Stimulated activated CD4-positive, alpha-beta T cell treated with anti-CD3 and anti-CD28 coated beads, Interleukin-1b, Interleukin-23, amount 100 ng/mL, for 1 hour (primary cell): ENCODE measurements at places on chromosomes 3 and 15.

GRCh38 chr15:23467110-23467600, 20.1 kb upstream of the GOLGA6L2 start:
- no peak for DNase-seq

GRCh38 chr3:12420393-12420792, 63.9 kb upstream of the TSEN2 start:
- no peak for DNase-seq

DNA sequence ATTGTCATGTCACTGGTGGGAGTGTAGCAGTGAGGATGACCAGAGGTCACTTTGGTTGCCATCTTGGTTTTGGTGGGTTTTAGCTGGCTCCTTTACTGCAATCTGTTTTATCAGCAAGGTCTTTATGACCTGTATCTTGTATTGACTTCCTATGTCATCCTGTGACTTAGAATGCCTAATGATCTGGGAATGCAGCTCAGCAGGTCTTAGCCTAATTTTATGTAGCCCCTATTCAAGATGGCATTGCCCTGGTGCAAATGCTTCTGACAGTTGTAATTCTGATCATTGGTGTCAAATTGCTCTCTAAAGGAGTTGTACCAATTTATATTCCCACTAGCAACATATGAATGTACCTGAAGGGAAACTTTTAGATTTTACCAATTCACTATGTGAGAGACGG, 74.4 kb downstream of the STRIT1 start:
- no peak for DNase-seq

DNA sequence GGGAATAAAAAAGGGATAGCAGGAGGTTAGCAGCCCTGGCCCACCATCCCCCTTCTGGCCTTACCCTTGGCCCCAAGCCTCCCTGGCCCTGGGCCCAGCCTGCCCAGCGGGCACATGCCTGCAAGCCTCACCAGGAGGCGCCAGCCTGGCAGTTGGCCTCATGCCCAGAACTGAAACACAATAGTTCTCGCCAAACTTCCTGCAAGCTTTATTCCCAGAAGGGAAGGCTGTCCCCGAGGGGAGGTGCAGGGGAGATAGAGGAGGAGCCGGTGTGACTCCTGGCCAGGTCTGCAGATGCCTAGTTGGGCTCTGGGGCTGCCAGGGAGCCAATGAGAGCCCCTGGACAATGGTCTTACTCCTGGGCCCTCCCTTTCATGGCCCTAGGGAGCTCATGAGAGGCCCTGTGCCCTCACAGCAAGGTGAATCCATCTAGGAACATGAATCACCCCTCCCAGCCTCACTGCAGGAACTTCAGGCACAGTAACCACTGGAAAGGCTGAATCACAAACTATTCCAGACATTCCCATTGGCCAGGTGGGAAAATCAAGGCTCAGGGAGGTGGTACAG, 4.0 kb downstream of the CCDC33 start:
- DNase-seq: no peak

DNA sequence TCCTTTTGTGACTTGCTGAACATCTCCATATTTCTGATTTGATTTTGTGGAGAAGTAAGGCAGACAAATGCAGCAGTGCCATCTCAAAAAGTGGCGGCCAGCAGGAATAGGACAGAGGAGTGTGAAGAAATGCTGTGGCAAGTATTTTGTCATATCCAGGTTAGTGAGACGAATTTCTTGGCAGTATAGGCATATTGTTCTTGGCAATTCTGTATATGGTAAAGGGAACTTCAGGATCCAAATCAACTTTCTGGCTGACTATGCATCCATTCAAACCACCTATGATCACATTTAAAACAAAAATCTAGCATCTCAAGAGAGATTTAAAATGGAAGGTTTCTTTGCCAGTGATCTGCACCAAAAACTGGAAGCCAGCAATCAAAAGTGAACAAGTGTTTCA, 228.0 kb downstream of the DTWD1 start:
- no peak for DNase-seq

DNA sequence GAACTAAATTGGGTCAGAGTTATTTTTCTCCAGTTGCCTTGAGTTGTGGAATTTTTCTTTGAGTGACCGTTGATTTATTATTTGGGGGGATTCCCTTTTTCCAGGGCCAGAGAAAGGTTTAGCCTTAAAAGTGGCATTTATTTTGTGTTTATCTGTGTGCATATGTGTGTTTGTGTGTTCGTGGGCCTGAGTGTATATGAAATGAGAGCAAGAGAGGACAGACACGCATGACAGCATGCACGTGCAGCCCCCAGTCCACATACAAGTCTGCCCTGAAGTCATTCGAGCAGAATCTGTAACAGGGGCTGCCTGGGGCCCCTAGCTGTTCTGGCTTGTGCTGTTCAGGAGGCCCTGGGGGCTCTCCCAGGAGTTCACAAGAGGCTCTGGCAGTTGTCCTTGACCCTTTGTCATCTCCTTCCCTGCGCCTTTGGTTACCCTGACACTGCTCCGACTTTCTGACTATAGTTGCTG, 18.3 kb upstream of the TRAK1 start:
- no peak for DNase-seq

GRCh38 chr3:140704733-140705132, 26.9 kb downstream of the TRIM42 start:
- DNase-seq: no peak

DNA sequence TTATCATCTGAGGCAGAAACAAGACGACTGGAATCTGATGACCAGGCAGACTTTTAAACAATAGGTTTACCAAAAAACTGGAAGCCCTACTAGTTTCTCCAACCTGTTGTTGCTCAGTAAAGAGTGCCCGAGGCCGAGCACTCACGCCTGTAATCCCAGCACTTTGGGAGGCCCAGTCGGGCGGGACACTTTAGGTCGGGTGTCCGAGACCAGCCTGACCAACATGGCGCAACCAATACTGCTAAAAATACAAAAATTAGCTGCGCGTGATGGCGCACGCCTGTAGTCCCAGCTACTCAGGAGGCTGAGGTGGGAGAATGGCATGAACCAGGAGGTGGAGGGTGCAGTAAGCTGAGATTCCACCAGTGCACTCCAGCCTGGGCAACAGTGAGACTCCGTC, 1.1 kb upstream of the WDR5B start:
- DNase-seq: no peak

- no peak for DNase-seq
Observed at GRCh38 chr3:13069495-13069894, 3.7 kb downstream of the IQSEC1 start.

GRCh38 chr3:16063603-16064002, 110.9 kb upstream of the GALNT15 start:
- DNase-seq: no peak
